ENCODE measurements at places on chromosomes 16 and 17. TPM values are rescaled to one million over a fixed set of nuclear protein-coding genes. Genes with fewer than 3 reads are reported as not detected.

- H3K36me3 ChIP-seq: peaks cover 3% of the 10 kb centered on the region
- DNase-seq: peak; percentile 32
- no peak overlapping the region for H3K27ac ChIP-seq
- H3K4me1 ChIP-seq: no peaks in the 10 kb centered on the region
Observed at GRCh38 chr16:20799599-20799998, 6.7 kb downstream of the ERI2 start.

DNA sequence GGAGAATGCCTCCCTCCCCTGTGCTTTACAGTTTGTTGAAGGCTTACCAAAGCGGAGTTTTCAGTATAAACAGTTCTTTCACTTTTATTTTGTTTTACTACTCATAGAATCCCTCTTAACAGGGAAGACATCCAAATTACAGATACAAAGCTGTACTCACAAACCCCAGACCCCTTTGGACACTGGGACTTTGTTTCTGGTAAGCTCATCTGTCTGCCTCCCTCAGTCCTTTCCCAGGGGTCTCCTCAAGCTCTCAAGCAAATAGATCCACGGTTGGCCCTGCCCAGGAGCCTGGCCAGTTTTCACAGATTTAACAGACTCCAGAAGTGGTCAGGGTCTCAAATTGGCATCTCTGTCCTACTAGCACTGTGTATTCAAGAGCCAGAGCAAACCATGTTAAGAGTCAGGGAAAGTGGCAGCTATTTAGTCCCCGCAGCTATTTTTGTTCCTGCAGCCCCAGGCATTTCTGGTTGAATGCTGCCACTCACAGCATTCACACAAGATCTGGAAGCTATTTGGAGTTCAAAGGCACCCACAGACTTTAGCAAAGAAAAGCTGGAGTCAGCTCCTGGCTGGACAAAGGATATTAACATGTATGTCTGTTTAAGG, 54.2 kb downstream of the TMEM100 start:
- no peaks in the 10 kb centered on the region for H3K4me1 ChIP-seq
- no peaks in the 10 kb centered on the region for H3K36me3 ChIP-seq
- H3K27me3 ChIP-seq: peaks cover 9% of the 10 kb centered on the region
- DNase-seq: no peak
- no peak overlapping the region for H3K27ac ChIP-seq

NRN1L gene
- total RNA-seq: 0.17 TPM

EPX gene
- not detected for total RNA-seq

Measured in fibroblast of lung (primary cell).